ENCODE measurements at places on chromosomes 5 and 9. TPM values are rescaled to one million over a fixed set of nuclear protein-coding genes. Genes with fewer than 3 reads are reported as not detected.

C5orf63 gene
- 7.0 TPM for polyA plus RNA-seq

MRPS30 gene
- 30.9 TPM for polyA plus RNA-seq

NUTM2G gene
- 0.06 TPM for polyA plus RNA-seq

SPATA31C1 gene
- polyA plus RNA-seq: not detected

TAF11L10 gene
- not detected for polyA plus RNA-seq

SELENOP gene
- polyA plus RNA-seq: 1.5 TPM

NUDT12 gene
- polyA plus RNA-seq: 6.7 TPM

DNA sequence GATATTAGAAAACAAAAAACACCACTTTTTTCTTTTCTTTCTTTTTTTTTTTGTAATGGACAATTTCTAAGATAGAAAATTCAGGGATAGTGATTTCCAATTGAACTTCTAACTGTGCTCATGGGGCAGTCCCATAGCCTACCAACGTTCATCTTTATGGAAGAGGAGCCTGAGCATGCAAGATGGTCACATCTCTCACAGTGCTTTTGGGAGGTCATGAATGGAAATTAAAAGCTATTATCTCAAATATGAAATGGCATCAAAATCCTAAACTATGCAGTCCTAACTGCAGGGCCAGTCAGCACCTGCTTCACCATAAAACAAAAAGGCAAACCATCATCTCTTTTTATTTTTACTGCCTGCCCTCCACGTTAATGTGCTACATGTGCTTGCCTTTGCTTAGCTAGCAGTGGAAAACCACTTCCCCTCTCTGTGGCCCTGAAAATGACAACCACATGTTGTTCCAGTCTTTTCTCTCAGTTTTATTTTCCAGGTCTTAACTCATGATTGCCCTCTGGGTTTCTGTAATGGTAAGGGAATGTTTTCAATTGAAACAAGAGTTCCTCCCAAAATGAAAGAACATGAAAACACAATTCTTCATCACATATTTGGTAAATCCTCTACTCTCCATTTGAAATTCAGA lies 16.7 kb downstream of the IFNB1 start:
- DNase-seq: peak; percentile 43
- H3K27me3 ChIP-seq: no peaks in the 10 kb centered on the region

DNA sequence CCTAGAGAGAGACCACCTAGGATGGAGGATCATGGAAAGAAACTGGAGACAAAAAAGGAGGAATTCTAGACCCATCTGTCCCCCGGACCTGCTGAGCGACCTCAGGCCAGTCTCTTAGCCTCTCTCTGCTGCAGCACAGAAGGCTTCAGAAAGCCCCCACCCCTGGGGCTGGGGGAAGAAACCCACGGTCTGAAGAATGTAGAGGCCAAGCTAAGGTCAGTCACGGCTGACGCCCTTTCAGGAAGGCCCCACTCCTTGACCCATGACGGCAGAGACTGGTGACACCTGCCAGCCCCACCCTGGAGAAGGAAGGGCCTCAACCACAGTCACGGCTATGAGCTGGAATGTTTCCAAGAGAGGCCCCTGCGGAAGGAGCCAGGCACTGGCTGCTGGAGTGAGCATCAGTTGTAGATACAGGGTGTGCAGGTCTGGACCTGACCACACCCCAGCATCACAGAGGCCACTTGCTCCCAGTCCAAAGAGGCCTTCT lies 120.5 kb upstream of the BOD1 start:
- no peak overlapping the region for H3K27ac ChIP-seq
- no peaks in the 10 kb centered on the region for H3K27me3 ChIP-seq
- H3K4me1 ChIP-seq: no peaks in the 10 kb centered on the region
- H3K36me3 ChIP-seq: no peaks in the 10 kb centered on the region
- no peak overlapping the region for H3K4me3 ChIP-seq

GRCh38 chr5:38453921-38454320 lies 102.5 kb downstream of the LIFR start:
- 0 out of 2 replicates have a peak, but pooled peaks cover 7% of the 10 kb centered on the region for H3K4me1 ChIP-seq
- no peaks in the 10 kb centered on the region for H3K27me3 ChIP-seq
- no peak for DNase-seq
- H3K4me3 ChIP-seq: no peak overlapping the region

DNA sequence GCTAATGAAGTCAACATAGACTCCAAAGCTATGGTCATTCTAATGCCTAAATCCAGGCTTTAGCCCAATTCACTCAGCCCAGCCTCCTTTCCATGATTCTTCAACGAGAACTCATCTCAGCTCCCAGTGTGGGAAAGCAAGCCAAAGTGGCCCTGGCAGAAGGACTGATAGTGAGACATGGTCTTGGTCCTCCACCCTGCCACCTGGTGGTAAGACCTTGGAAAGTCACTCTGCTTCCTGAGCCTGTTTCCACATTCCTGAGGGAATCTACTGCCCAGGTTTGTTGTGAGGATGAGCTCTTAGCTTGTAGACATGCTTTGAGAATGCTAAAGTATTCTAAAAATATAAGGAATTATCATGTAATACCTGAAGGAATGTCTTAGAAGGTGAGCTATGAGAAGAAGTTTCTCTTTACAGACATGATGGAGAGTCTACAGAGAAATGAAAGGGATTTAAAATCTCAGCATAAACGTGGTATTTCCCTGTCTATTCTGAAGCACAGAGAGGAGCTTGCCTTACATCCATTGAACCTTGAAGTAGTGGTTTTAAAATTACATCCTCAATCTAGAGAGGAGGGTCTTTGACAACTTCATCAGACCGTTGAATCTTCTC lies 173.5 kb downstream of the TRIM32 start:
- H3K36me3 ChIP-seq: no peaks in the 10 kb centered on the region
- peak; percentile 79 for DNase-seq
- no peak overlapping the region for H3K27ac ChIP-seq
- no peaks in the 10 kb centered on the region for H3K27me3 ChIP-seq
- H3K4me1 ChIP-seq: no peaks in the 10 kb centered on the region

DNA sequence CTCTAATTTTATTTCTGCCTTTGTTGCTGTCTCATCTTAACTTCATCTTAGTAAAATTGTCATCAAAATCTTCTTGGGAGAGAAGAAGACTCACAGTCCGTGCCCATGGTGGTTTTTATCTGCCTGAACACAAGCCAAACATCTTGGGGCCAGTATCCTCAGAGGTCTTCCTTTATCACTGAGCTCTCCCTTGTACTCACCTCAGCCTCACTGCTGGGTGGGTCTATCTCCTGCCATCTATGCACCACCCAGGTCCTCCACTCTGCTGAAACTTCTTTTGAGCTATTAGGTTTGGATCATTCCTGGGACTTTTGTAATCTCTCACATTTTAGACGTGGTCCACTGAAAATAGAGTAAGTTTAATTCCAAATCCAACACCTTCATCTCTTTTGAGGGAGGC lies 116.3 kb upstream of the EPB41L4A start:
- no peak for DNase-seq
- H3K4me1 ChIP-seq: no peaks in the 10 kb centered on the region
- no peak overlapping the region for H3K4me3 ChIP-seq
- H3K27ac ChIP-seq: no peak overlapping the region

DNA sequence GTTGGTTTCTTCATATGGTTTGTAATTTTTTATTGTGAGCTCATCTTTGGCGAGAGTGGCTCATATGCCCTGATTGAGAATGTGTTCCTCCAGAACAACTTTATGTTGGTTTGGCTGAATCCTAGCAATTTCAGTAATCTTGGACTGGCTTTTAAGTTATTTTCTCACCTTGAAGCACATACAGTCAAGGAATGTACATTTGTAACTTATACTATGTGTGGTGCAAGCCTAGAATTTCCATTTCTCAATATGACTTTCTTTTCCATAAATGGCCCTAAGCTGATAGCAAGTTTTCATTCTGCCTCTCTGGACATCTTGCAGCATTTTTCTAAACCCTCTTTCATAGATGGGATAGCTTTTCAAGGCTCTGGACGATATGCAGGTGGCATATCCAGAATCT lies 247.5 kb downstream of the DOCK8 start:
- H3K36me3 ChIP-seq: no peaks in the 10 kb centered on the region
- no peak overlapping the region for H3K27ac ChIP-seq
- DNase-seq: no peak

DNA sequence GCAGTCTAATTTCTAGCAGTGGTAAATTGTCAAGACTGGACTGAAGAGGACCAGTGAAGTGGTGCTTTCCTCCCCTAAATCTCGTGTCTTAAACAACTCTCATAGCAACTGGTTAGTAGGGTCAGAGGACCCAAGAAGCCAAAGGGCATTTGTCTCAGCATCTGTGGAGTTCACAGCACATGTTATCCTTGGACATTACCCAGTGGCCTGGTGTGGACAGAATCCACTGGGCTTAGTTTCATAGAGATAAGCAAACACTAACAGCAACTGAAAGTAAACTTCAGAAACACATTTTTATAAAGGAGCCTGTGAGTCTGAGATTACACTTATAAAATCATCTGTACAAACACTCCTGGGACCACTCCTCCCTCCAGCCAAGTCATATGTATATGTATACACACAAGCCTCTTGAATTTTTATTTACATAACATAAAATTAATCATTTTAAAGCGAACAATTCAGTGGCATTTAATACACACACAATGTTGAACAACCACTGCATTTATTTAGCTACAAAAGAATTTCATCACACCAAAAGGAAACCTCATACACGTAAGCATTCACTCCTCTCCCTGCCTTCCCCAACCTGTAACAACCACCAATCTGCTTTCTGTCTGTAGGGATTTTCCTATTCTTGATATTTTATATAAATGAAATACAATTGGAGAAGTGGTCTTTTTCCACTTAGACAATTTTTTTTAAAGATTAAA lies 457.8 kb downstream of the RASEF start:
- no peak for DNase-seq
- H3K4me1 ChIP-seq: 0 out of 2 replicates have a peak, but pooled peaks cover 6% of the 10 kb centered on the region
- no peak overlapping the region for H3K4me3 ChIP-seq
- no peak overlapping the region for H3K27ac ChIP-seq
- peaks cover 21% of the 10 kb centered on the region for H3K27me3 ChIP-seq

- H3K36me3 ChIP-seq: no peaks in the 10 kb centered on the region
- H3K4me1 ChIP-seq: peaks cover 12% of the 10 kb centered on the region
- no peak overlapping the region for H3K27ac ChIP-seq
- no peaks in the 10 kb centered on the region for H3K27me3 ChIP-seq
- no peak overlapping the region for H3K4me3 ChIP-seq
- DNase-seq: peak; percentile 17
These were observed 59.9 kb downstream of the SUB1 start for GRCh38 chr5:32645246-32645645.

- H3K4me3 ChIP-seq: no peak overlapping the region
- H3K27me3 ChIP-seq: peaks cover 17% of the 10 kb centered on the region
- H3K36me3 ChIP-seq: no peaks in the 10 kb centered on the region
- no peak for DNase-seq
- H3K27ac ChIP-seq: no peak overlapping the region
These were observed 30.4 kb upstream of the NDFIP1 start for GRCh38 chr5:142078221-142078620.

GRCh38 chr5:57209316-57210040 lies 35.6 kb downstream of the GPBP1 start:
- DNase-seq: peak; percentile 34
- H3K36me3 ChIP-seq: no peaks in the 10 kb centered on the region
- peak overlapping the region; percentile 50 for H3K27ac ChIP-seq
- no peaks in the 10 kb centered on the region for H3K27me3 ChIP-seq
- peaks cover 21% of the 10 kb centered on the region for H3K4me1 ChIP-seq

All from GM23248 (cell line).